ENCODE measurements at places on chromosomes 1 and 21. TPM values are rescaled to one million over a fixed set of nuclear protein-coding genes. Genes with fewer than 3 reads are reported as not detected.

The YIPF1 gene
- 29.4 TPM for polyA plus RNA-seq

The CD84 gene
- polyA plus RNA-seq: 3.9 TPM

The CFHR4 gene
- not detected for polyA plus RNA-seq

The IL10RB gene
- polyA plus RNA-seq: 45.9 TPM

The NEK2 gene
- polyA plus RNA-seq: 1.00 TPM

The MPL gene
- polyA plus RNA-seq: not detected

The SYPL2 gene
- 0.08 TPM for polyA plus RNA-seq

The CD48 gene
- polyA plus RNA-seq: 202 TPM

The NECTIN4 gene
- not detected for polyA plus RNA-seq

The DUSP23 gene
- 122 TPM for polyA plus RNA-seq

The MDM4 gene
- 22.6 TPM for polyA plus RNA-seq

The VAV3 gene
- 17.6 TPM for polyA plus RNA-seq

The SELL gene
- 1,329 TPM for polyA plus RNA-seq

The SIM2 gene
- not detected for polyA plus RNA-seq

The FAM163A gene
- polyA plus RNA-seq: not detected

The ARTN gene
- not detected for polyA plus RNA-seq

The CD101 gene
- 3.6 TPM for polyA plus RNA-seq

The ACTL8 gene
- not detected for polyA plus RNA-seq

The RAD54L gene
- polyA plus RNA-seq: 0.51 TPM

The IGSF8 gene
- 40.5 TPM for polyA plus RNA-seq

The PLA2G2D gene
- polyA plus RNA-seq: not detected

The UTS2 gene
- 20.1 TPM for polyA plus RNA-seq

The AMY1A gene
- polyA plus RNA-seq: not detected

The SHISA4 gene
- polyA plus RNA-seq: 4.7 TPM

The MXRA8 gene
- not detected for polyA plus RNA-seq

The SLC44A3 gene
- polyA plus RNA-seq: not detected

The NFASC gene
- polyA plus RNA-seq: not detected

The PLA2G2F gene
- not detected for polyA plus RNA-seq

The SLC25A34 gene
- not detected for polyA plus RNA-seq

The TCHHL1 gene
- not detected for polyA plus RNA-seq

The LCE1C gene
- polyA plus RNA-seq: not detected

The DLGAP3 gene
- polyA plus RNA-seq: 0.10 TPM

The PCP4 gene
- polyA plus RNA-seq: not detected

The SHCBP1L gene
- polyA plus RNA-seq: not detected

The PLPP3 gene
- not detected for polyA plus RNA-seq

The OR10J1 gene
- not detected for polyA plus RNA-seq

The KCNE2 gene
- polyA plus RNA-seq: not detected

The ADCY10 gene
- polyA plus RNA-seq: not detected

The IL19 gene
- polyA plus RNA-seq: not detected

The BRDT gene
- polyA plus RNA-seq: not detected

The SUCO gene
- polyA plus RNA-seq: 8.2 TPM

The PEAR1 gene
- 0.28 TPM for polyA plus RNA-seq

The RCSD1 gene
- polyA plus RNA-seq: 96.2 TPM

The ZMYM1 gene
- 18.9 TPM for polyA plus RNA-seq

The ERG gene
- not detected for polyA plus RNA-seq

The RHD gene
- 0.21 TPM for polyA plus RNA-seq

The AIM2 gene
- polyA plus RNA-seq: 0.34 TPM

The NGF gene
- polyA plus RNA-seq: not detected

The OR2L3 gene
- polyA plus RNA-seq: not detected

The RPAP2 gene
- 7.9 TPM for polyA plus RNA-seq

The AMY2A gene
- polyA plus RNA-seq: not detected

The TEX38 gene
- not detected for polyA plus RNA-seq

Measured in immature natural killer cell (primary cell).